COR-L47 (cell line): ENCODE measurements at places on chromosomes 4 and X.

- no peak for DNase-seq
Measured at GRCh38 chr4:71367546-71367945, 28.7 kb downstream of the SLC4A4 start.

- no peak for DNase-seq
Measured at GRCh38 chrX:12673487-12673886, 117.7 kb upstream of the PRPS2 start.

GRCh38 chr4:7325541-7325940, 109.2 kb downstream of the PSAPL1 start:
- DNase-seq = no peak

GRCh38 chrX:19174401-19175025, 52.2 kb upstream of the ADGRG2 start:
- no peak for DNase-seq

- no peak for DNase-seq
Measured at GRCh38 chr4:160319868-160320260, 1217.0 kb downstream of the RAPGEF2 start.

DNA sequence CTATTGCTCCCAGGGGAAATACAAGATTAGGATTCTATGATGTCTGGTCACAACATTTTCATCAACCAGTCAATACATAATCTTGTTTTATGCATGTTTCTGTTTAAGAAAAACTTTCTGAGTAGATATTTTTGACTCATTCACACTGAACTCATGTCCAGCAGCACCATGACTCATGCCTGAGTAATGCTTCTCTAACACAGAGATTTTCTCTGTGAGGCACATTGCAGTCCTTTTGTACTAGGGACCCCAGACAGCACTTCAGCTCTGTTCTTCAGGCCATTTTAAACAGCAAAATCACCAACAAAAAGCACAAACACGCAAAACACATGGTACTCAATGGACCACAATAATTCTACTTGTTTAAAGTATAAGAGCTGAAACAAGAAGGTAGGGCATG, 83.6 kb downstream of the MXRA5 start:
- DNase-seq = no peak

- DNase-seq = no peak
Measured at GRCh38 chr4:6963139-6963611, 53.5 kb downstream of the TBC1D14 start.

- DNase-seq = no peak
Measured at GRCh38 chr4:26682436-26682835, 98.6 kb downstream of the TBC1D19 start.

GRCh38 chr4:173735049-173735448, 205.0 kb upstream of the HAND2 start:
- DNase-seq = no peak

DNA sequence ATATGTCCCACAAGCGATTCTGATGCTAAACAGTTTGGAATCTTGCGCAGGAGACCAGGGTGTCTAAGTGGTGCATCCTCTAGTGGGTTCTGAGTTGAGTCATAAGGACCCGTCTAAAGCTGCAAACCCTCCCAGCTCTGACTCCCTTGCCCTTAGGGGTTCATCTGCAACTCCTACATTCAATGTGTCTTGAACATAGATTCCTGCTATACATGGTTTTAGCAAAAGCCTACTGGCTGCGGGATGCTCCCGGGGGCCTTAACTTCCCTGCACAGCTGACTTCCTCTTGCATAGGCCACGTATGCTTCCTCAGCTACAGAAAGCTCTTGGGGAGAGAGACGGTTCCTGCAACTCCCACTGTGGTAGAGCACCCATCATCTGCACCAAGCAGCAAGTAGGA, 236.7 kb downstream of the EVC2 start:
- no peak for DNase-seq

DNA sequence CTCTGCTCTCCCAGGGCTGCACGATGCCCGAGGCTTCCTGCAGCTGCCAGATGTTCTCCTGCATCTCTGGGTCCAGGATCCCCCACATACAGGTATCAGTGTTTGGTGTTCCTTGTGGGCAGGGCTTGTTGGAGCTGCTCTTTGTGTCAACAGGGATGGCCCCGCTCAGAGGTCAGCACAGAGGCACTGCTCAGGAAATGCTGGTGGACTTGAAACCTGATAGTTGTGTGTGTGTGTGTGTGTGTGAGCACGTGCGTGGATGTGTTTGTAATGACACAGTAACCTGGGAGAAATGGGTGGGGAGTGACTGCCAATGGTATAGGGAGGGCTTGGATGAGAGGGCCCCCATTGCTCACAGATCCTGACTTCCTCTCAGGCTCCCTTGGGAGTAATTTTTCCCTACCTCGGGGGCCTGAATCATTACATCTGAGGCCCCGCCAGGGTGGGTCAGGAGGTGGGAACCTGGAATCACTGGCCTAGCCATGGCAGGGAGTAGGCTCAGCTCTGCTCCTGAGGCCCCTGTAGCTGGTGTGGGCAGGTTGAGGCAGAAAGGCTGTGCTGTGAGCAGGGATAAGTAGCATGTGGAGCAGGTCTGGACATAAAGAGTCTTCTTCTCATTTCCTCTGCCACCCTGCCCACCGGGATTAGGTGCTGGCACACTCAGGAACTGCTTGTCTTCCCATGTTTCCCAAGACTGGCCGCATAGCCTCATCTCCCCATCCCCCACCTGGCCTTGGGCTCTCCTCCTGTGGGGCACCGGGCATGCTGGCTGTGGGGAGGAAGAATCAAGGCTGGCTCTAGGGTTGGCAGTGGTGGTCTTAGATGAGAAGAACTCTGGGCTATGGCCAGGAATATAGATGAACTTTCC, 2.5 kb upstream of the EFNB1 start:
- no peak for DNase-seq

- peak; percentile 19 for DNase-seq
Measured at GRCh38 chr4:24471486-24472160, 112.7 kb downstream of the DHX15 start.

DNA sequence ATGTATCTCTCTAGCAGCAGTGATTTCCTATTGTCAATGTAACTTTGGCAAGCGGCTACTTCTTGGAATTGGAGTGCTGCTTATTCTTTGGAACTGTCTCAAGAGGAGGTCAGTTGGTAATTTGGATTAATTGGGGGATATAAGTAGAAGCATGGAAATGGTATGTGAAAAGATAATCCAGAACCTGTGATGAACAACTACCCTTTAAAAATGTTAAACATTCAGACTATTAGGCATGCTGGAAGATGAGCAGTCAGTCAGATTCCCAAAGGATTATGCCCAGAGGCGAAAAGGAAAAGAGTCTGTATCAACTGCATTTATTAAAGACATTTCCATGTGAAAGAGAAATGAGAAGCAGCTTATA, 62.5 kb downstream of the SEC24D start:
- no peak for DNase-seq

DNA sequence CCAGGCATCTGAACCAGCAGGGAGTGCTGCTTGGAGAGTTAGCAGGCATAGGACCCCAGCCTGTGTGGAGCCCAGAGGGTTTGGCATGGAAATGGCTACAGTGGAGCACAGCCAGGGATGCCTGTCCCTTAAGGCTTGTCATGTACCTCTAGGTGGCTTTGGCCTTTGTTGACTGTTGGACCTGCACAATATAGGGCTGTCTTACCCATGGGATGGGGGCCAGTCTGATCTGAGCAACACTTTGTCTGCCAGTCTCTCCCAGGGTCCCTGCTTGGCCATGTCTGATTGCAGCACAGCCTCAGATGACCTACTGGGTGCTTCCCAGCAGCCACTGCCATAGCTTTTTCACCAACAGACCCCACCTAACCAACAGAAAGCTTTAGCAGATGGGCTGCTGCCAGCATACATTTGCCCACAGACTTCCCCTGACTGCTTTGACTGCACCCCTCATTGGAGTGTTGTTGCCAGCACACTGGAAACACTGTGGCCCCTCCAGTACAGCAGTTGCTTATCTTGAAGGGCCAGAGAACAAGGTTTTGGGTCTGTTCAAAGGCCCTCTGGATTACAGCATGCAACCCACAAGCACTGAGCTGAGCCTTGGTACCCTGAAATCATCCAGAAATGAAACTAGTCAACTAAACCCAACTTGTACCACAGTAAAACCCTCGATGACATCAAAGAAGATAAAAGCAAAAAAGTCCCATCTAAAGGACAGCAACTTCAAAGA, 22.1 kb downstream of the ANAPC10 start:
- DNase-seq = no peak

GRCh38 chr4:84573385-84574068, 9.4 kb upstream of the CDS1 start:
- DNase-seq = no peak

GRCh38 chr4:57074744-57075143, 35.4 kb downstream of the IGFBP7 start:
- DNase-seq = no peak
